WERI-Rb-1 (cell line): ENCODE measurements at places on chromosomes 7 and 10.

GRCh38 chr10:102211615-102212299, 14.3 kb upstream of the ELOVL3 start:
- no peak for DNase-seq

DNA sequence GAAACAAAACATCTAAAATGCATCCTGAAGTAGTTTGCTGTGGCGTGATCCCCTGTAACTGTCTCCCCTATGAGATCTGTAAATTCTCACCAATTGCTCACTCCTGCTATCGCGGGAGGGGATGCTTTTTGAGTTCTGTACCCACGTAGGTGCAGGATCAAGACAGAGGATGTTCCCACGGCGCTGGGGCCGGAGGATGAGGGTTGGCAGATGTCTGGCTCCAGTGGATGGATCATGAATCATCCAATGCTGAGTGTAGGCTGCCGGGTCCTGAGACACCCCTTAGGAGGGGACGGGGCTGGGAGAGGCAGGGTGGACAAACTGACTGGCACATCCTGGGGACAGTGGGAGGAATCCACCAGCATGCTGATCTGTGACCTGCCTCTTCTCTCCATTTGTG, 224.4 kb downstream of the USP6NL start:
- no peak for DNase-seq

GRCh38 chr10:128059266-128059981, 66.8 kb downstream of the MKI67 start:
- no peak for DNase-seq

DNA sequence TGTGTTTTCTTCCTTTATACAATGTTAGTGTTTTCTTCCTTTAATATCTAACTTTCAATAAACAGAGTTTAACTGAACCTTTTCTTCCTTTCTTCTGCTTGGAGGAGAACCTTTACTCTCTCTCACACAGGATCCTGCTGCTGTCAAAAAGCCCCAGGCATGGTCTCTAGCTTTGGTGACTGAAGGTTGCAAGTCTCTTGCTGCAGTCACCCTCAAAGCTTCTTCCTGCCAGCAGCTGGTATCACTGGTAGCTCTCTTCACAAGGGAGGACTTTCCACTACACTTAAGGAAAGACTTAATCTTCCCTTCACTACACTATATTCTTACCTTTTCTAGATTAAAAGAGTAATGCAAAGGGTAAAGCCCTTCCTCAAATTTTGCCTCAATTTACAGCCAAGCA, 153.4 kb downstream of the SGMS1 start:
- no peak for DNase-seq

DNA sequence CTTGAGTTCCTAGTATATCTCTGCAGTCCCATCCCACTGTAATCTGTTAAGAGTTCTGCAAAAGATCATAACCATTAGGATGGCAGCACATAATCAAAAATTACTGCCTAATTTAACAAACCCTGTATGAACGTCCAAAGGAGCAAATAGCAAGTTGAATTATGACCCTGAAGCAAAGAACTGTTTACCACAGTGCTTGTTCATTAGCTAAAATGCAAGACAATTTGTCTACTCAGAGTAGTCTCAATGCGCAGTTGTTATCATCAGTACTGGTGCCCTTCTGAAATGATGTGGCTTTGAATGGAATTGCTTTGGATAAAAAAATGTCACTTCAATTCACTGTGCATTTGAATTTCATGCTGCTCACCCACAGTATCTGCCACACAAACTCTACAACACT, 817.0 kb downstream of the SORCS1 start:
- DNase-seq = no peak

- DNase-seq = no peak
These were observed 30.6 kb downstream of the DRGX start for GRCh38 chr10:49365275-49365674.
